ENCODE measurements at places on chromosomes 4 and X.

DNA sequence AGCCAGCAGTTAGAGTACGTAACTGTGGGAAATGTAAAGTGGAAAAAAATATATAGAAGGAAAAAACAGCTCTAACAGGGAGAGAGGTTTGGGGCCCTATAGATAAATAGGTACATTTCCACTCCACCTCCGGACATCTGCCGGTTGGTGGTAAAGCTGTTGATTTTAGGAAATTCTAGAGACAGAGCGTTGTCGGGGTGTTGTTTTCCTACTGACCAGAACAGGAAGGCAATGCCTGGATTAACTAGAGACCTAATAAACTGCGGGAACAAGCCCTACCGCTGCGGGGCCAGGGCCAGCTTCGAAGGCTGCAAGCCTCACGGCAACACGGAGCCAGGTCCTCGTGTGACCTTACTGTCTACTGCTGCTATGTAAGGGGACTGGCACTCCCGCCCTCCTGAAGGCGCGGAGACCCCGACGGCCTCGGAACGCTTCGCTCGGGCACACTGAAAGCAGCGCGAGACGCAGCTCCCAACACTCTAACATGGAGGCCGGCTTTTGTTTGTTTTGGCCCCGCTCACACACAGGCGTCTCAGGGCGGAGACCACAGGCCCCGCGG is 702 bp upstream of the CDKN2AIP start:
- DNase-seq = no peak

DNA sequence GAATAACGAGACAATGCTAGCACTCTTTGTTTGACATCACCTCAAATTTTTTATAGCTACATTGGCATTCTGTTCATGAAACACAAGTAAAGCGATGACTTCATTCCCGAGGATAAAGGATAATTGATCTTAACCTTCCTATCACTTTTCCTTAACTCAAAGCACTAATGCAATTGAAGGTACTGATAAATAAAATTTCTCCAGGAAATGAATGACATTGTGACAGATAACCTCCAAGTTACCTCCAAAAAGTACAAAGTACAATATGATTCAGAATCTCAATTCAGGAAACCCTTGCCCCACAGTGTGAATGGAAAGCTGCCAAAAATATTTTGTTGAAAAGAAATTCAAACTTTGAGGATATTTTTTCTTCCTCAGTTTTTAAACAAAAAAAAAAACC is 1.8 kb downstream of the PRSS12 start:
- DNase-seq = no peak

DNA sequence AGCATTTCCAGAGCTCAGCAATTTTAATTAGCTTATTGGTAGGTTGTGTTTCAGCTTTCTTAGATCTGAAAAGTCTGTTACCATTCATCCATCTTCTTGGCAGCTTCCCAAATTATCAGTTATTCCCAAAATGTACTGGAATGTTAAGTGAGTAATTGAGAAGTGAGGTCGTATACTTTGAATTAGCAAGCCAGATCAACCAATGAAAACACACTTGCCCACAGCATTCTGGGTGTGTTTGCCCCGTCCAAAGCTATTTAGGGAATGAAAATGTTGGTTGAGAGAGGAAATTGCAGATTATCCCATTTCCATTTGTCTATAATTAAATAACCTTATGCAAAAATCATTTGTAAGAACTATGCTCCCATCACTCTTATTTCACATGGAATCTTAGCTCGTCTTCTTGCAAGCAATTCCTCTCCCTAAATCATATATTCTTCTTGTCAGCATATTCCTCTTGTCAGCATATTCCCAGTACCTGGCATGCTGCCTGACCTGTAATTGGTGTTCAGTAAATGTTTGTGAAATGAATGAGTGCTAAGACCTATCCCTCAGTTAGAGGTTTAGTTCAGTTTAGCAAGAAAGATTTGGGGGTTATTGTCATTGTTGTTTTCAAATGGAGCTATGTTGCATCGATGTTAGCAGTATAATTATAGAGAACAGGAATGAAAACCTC is 23.3 kb upstream of the ANTXR2 start:
- DNase-seq = no peak

DNA sequence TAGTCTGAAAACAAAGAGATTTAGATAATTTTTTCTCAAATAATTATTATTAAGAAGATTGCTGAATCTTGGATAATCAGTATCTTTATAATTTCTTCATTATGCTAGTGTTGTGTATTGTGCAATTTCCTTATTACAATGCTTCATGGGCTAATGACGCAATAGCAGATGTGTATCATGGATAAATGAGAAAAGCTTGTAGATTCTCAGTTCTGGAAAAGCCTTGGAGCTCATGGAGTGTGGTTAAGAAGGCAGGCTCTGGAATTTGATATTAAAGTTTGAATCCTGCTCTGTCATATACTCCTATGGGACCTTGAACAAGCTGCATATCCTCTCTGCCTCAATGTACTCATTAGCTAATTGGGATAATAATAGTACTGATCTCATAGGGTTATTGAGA is 18.9 kb upstream of the CXCL8 start:
- no peak for DNase-seq

- no peak for DNase-seq
Observed at GRCh38 chrX:19795307-19795706, 92.1 kb downstream of the SH3KBP1 start.

GRCh38 chr4:15569746-15570145 is 85.4 kb downstream of the FBXL5 start:
- no peak for DNase-seq

DNA sequence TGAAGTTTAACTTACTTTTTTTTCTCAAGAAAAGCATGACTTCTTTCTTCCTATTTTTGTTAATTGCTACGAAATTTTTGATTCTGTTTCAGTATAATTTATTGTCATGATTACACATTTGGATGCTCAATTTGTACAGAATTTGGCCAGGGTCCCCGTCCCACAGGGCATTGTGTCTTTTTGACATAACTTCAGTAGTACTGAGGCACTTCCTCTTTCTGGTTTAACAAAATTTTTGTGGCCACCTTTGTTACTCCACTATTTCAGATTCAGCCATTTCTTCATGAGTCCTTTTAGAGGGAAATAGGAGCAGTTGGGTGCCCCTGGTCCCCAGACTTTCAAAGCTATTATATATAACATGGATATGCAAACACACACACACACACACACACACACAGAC is 1248.7 kb downstream of the PCDH7 start:
- no peak for DNase-seq

GRCh38 chrX:65706041-65706828 is 38.8 kb downstream of the MSN start:
- DNase-seq = peak; percentile 24

GRCh38 chrX:97522307-97522706 is 638.6 kb downstream of the RPA4 start:
- DNase-seq = no peak

DNA sequence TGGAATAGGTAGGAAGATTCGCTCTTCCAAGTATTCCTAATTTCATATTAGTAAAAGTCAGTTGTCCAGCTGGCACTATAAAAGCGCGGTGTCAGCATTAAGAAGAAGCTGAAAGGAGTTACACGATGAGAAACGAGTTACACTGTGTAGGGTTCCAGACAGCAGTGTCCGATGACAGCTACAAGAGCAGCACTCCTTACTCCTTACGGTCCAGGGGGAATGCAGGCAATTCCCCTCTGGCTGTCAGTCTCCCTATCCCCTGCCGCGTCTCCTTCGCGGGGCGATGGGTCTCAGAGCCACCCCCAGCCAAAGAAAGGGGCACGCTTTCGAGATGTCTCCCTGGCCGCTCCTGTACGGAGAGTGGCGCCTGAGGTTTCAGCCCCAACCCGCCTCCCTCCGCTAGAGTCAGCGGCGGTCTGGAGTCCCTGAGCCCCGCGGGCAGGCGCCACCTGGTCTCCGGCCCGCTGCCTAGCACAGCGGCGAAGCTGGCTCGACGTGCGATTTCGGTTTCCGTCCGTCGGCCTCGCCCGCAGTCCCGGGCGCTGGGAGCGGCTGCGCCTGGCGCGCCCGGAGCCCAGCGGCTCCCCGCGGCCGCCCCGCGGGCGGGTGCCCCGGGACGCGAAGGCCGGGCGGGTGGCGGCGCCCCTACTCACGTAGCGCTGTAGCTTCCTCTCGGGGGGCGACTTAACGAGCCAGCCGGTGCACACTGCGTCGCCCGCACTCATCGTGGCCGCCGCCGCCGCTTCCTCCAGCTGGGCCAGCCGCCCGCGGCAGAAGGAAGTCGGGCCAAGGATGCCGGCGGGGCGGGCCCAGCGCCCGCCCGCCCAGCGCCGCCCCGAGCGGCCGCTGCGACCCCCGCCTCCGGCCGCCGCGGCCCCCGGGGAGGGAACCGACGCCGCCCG is at the start of gene GAB3:
Gene GAB3 (minus strand): TSS at position 777 of the 902 bp plus-strand sequence. CDS start 52 bp downstream, at position 725.
- peak; percentile 29 for DNase-seq

- DNase-seq = no peak
Observed at GRCh38 chr4:84220990-84221389, 278.1 kb downstream of the NKX6-1 start.

GRCh38 chr4:72567821-72568675 is 973 bp downstream of the ADAMTS3 start:
- peak; percentile 52 for DNase-seq

- DNase-seq = no peak
Observed at GRCh38 chr4:186392017-186392416, 126.0 kb downstream of the F11 start.

DNA sequence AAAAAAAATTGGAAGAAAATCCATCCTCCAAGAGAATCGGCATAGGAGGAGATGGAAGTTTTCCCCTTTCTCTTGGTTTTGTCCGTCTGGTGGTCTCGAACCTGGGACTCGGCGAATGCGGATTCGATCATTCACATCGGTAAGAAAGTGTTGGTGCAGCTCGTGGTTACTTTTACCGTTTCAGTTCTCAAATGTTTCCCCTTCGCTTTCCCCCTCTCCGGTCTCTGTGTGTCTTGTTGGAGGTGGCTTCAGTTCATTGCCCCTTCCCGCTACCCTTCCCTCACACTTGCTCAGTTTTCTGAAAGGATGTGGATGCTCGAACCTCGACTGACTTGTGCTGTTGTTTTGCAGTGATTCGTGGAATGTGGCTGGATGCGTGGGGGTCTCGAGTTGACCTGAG is 840 bp downstream of the GRID2 start:
- DNase-seq = no peak

GRCh38 chr4:139014371-139015268 is 961 bp upstream of the NOCT start:
- peak; percentile 25 for DNase-seq

DNA sequence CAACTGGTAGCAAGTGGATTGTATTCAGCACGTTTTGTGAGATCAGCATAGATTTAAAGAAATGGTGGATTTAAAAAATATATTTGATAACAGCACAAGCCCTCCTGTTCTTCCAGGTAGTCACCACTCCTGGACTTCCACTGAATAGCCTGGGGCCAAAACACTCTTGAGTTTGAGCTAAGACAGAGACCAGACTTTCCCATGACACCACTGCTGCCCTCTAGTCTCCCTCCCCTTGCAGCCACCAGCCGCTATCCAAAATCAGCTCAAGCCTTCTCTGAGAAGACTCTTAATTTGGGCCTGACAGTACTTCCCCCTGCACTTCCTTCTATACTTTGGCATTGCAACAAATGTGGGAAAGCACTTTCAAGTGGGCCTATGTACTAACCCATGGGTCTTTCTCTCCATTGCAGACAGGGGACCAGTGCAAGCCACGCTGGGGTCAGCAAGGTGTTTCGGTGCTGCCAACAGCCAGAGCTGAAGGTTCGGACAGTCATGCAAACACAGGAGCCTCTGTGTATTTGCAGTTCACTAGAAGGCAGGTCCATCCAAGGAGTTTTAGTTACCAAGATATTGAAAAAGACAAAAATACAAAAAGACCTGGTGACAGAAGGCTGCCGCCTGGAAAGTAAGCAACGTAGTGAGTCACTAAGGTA is 40.5 kb upstream of the KLHL13 start:
- no peak for DNase-seq

DNA sequence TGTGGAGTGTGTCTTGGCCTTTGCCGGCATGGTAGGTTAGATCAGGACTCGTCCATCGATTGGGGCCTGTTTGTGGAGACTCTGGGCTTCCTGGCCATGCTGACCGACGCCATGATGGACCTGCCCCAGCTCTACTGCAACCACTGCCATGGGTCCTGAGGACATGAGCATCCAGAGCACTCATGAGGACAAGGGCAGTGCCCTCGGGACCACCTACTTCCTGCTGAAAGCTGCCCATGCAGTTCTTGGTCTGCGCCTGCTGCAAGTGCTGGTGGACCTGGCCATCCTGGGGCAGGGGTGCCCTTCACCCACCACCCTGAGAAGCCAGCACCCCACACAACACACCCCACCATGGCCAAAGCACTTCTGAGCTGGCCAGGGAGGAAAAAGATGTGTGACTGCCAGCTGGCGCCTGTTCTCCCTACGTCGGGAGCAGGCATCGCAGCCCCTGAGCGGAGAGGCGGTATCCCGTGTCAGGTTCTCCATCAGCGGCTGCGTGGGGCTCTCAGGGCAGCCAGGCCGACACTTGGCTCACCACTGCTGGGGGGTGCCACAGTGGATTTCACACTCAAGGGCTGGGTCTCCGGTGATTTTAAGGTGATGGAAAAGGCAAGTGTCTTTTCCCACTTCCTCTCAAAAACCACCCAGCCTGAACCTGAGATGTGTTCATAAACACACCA is 106.4 kb downstream of the SCD5 start:
- DNase-seq = no peak

- DNase-seq = no peak
Observed at GRCh38 chr4:10343656-10344055, 113.6 kb downstream of the ZNF518B start.

GRCh38 chrX:3806630-3807029 is 93.2 kb upstream of the PRKX start:
- no peak for DNase-seq

DNA sequence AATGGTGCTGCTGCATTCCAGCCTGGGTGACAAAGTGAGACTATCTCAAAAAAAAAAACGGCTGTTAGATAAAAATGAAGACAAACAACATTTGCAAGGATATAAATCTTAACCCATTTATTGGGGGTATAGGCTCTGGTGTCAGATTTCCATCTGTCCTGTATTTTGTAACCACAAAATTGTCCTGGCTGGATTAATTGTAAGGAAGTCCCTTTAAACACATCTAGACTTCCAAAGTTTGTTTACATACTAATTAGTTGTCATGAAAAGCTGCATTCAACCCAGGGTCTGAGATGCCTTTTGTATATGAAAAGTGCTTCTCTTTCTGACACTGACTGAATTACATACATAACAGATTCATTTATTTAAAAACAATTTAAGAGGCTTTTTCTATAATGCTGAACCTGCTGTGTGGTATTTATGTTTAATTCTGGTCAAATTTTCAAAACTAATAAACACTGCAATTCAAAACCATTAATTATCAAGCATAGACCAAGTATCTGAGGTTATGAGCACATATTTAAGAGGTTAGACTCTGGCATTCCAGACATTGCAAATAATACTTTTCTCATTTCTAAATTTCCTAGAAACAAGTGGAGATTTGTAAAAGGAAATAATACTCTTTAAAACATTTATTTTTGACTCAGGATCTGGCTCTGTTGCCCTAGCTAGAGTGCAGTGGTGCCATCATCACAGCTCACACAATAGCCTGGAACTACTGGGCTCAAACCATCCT is 17.5 kb upstream of the UGDH start:
- no peak for DNase-seq

GRCh38 chr4:143089847-143090246 is 94.9 kb upstream of the USP38 start:
- no peak for DNase-seq

GRCh38 chrX:16931855-16932575 is 14.4 kb upstream of the REPS2 start:
- DNase-seq = no peak

- DNase-seq = no peak
Observed at GRCh38 chr4:167339781-167340180, 105.5 kb upstream of the SPOCK3 start.

GRCh38 chr4:170122252-170122651 is 32.5 kb upstream of the AADAT start:
- no peak for DNase-seq
